ENCODE measurements at places on chromosomes 7 and 10.

- H3K27ac ChIP-seq, result peak overlapping the region; percentile 94
- DNase-seq, result no peak
- H3K36me3 ChIP-seq, result peaks cover 3% of the 10 kb centered on the region
- no peaks in the 10 kb centered on the region for H3K27me3 ChIP-seq
- peak overlapping the region; percentile 81 for H3K4me3 ChIP-seq
Measured at GRCh38 chr7:28685242-28685643, 272.9 kb downstream of the TRIL start.

- H3K4me1 ChIP-seq, result no peaks in the 10 kb centered on the region
- H3K27ac ChIP-seq, result no peak overlapping the region
- no peaks in the 10 kb centered on the region for H3K27me3 ChIP-seq
- DNase-seq, result peak; percentile 6
Measured at GRCh38 chr10:17375936-17376584, 78.3 kb downstream of the ST8SIA6 start.

GRCh38 chr10:130489891-130490290 lies 353.7 kb downstream of the GLRX3 start:
- H3K27me3 ChIP-seq, result no peaks in the 10 kb centered on the region
- no peaks in the 10 kb centered on the region for H3K36me3 ChIP-seq
- DNase-seq, result no peak
- no peak overlapping the region for H3K27ac ChIP-seq
- no peak overlapping the region for H3K4me3 ChIP-seq
- H3K4me1 ChIP-seq, result peaks cover 3% of the 10 kb centered on the region

DNA sequence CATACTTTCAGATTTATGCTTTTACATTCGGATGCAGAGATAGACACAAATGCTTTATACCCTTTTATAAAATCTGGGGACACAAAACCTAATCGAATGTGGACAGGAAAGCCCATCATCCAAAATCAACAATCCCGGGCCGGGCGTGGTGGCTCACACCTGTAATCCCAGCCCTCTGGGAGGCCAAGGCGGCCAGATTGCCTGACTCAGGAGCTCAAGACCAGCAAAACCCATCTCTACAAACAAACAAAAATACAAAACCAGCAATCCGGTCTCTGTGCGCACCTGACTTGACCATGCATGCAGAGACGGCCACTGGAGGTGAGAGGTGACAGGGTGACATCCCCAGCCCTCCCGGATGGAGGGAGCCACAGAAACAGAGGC lies 13.5 kb downstream of the COBL start:
- peaks cover 1% of the 10 kb centered on the region for H3K4me1 ChIP-seq
- no peak for DNase-seq
- H3K36me3 ChIP-seq, result no peaks in the 10 kb centered on the region
- H3K4me3 ChIP-seq, result no peak overlapping the region
- H3K27ac ChIP-seq, result no peak overlapping the region
- peaks cover 23% of the 10 kb centered on the region for H3K27me3 ChIP-seq

All from mesenchymal stem cell (in vitro differentiated cells and primary cell).